ENCODE measurements at places on chromosomes 5 and 9. TPM values are rescaled to one million over a fixed set of nuclear protein-coding genes. Genes with fewer than 3 reads are reported as not detected.

ZNF484 gene
- total RNA-seq: 3.9 TPM

PCDHB11 gene
- total RNA-seq: 0.61 TPM

TTC39B gene
- 1.8 TPM for total RNA-seq

IL4 gene
- total RNA-seq: not detected

DHFR gene
- total RNA-seq: 5.3 TPM

CKMT2 gene
- 1,114 TPM for total RNA-seq

TTF1 gene
- total RNA-seq: 12.9 TPM

CDKN2B-AS1 gene
- total RNA-seq: not detected

DOCK8 gene
- 0.80 TPM for total RNA-seq

JAKMIP2 gene
- total RNA-seq: 0.20 TPM

KCNN2 gene
- 0.25 TPM for total RNA-seq

FAM151B gene
- total RNA-seq: 1.4 TPM

FAM221B gene
- not detected for total RNA-seq

PCDHA1 gene
- total RNA-seq: not detected

LURAP1L gene
- 0.75 TPM for total RNA-seq

MSX2 gene
- total RNA-seq: 0.97 TPM

PCDHGA8 gene
- total RNA-seq: 1.8 TPM

MLANA gene
- total RNA-seq: not detected

EMB gene
- total RNA-seq: 2.5 TPM

SLC25A2 gene
- not detected for total RNA-seq

NME5 gene
- 0.51 TPM for total RNA-seq

DRD1 gene
- not detected for total RNA-seq

FAM114A2 gene
- total RNA-seq: 12.2 TPM

ALDH1B1 gene
- 46.0 TPM for total RNA-seq

FOXD4L6 gene
- not detected for total RNA-seq

AFAP1L1 gene
- total RNA-seq: 28.6 TPM

GABRA6 gene
- not detected for total RNA-seq

LCN2 gene
- not detected for total RNA-seq

IFNA2 gene
- total RNA-seq: not detected

ACSL6 gene
- 0.29 TPM for total RNA-seq

FCN2 gene
- not detected for total RNA-seq

NCS1 gene
- total RNA-seq: 4.6 TPM

DND1 gene
- total RNA-seq: not detected

ZNG1A gene
- total RNA-seq: 28.2 TPM

CREBRF gene
- 35.0 TPM for total RNA-seq

PLPP7 gene
- 110 TPM for total RNA-seq

SLC27A6 gene
- not detected for total RNA-seq

C9orf153 gene
- total RNA-seq: 0.87 TPM

CCDC171 gene
- total RNA-seq: 0.61 TPM

CCL27 gene
- not detected for total RNA-seq

OR1Q1 gene
- not detected for total RNA-seq

AP3S1 gene
- total RNA-seq: 121 TPM

CWC27 gene
- total RNA-seq: 10.7 TPM

PDLIM4 gene
- total RNA-seq: 0.66 TPM

OBP2B gene
- not detected for total RNA-seq

TIGD6 gene
- 3.0 TPM for total RNA-seq

LMX1B gene
- total RNA-seq: not detected

CENPP gene
- 1.8 TPM for total RNA-seq

RALGPS1 gene
- total RNA-seq: 2.2 TPM

GPX8 gene
- total RNA-seq: 4.0 TPM

LRRC26 gene
- total RNA-seq: not detected

SPAAR gene
- total RNA-seq: 4.4 TPM

All from gastrocnemius medialis (tissue), 4 donors.